HFFc6 (cell line): ENCODE measurements at places on chromosomes 4 and X. TPM values are rescaled to one million over a fixed set of nuclear protein-coding genes. Genes with fewer than 3 reads are reported as not detected.

GRCh38 chrX:153102418-153102817 lies 30.2 kb downstream of the PNMA6A start:
- no peak for DNase-seq
- no peak overlapping the region for H3K4me3 ChIP-seq
- H3K27ac ChIP-seq: no peak overlapping the region
- peaks cover 3% of the 10 kb centered on the region; the same call in 1 of the 2 replicates for H3K27me3 ChIP-seq
- no peaks in the 10 kb centered on the region for H3K4me1 ChIP-seq

DNA sequence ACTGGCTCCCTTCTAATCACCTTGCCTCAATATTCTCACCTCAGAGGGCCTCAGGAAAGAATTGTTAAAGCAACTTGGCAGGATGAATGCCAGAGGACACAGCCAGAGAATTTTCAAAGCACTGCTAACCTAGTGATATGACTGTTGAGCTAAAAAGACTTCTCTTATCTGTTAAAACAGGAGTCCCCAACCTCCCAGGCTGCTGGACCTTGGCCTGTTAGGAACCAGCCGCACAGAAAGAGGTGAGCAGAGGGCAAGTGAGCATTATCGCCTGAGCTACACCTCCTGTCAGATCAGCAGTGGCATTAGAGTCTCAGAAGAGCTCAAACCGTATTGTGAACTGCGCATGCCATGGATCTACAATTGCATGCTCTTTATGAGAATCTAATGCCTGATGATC lies 1.7 kb upstream of the KCNE5 start:
- DNase-seq: no peak
- no peak overlapping the region for H3K4me3 ChIP-seq
- H3K36me3 ChIP-seq: peaks cover 5% of the 10 kb centered on the region; the same call in 1 of the 2 replicates
- no peak overlapping the region for H3K27ac ChIP-seq

- H3K27ac ChIP-seq: no peak overlapping the region
- peaks cover 15% of the 10 kb centered on the region for H3K4me1 ChIP-seq
- no peak for DNase-seq
- H3K4me3 ChIP-seq: no peak overlapping the region
- H3K36me3 ChIP-seq: no peaks in the 10 kb centered on the region
These were observed 3.8 kb downstream of the PNMA3 start for GRCh38 chrX:153060095-153060445.

DNA sequence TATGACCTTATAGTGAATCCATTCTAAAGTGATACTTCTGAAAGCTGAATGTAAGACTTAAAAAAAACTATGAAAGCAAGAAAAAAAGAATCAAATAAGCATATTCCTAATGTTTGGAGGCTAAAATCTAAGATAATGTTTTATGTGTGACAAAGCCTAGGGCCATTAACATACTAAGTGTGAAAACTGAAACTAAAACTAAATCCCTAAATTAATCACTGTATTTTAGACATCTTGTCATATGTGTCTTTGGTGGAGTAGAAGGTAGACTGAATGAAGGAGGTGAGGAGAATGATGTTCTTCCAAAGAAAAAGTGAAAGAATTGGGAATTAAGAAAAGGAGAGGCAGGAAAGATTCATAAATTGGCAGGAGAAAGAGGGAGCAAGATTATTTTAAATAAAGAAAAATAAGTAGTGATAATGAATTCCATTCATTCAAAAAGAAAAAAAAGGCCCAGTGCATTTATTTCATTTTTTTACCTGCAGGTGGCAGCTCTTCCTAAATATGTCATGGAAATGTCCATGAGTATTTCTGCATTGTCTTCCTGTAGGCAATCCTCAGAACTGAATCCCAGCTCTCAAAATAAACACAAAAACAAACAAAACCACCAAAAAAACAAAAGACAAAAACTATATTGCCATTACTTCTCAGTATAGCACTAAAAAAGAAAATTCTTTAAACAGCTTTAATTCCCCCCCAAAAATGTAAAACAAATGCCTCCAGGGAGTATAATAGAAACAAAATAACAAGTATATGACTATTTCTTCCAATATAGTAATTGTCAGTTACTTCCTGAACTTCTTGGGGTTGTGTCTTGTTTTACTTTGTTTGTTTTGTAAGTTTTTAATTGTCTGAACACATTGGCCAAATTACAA lies 17.0 kb upstream of the AP1AR start:
- peak overlapping the region; percentile 68 for H3K4me3 ChIP-seq
- DNase-seq: peak; percentile 19
- H3K4me1 ChIP-seq: peaks cover 22% of the 10 kb centered on the region
- peak overlapping the region; percentile 42 for H3K27ac ChIP-seq
- H3K36me3 ChIP-seq: no peaks in the 10 kb centered on the region

DNA sequence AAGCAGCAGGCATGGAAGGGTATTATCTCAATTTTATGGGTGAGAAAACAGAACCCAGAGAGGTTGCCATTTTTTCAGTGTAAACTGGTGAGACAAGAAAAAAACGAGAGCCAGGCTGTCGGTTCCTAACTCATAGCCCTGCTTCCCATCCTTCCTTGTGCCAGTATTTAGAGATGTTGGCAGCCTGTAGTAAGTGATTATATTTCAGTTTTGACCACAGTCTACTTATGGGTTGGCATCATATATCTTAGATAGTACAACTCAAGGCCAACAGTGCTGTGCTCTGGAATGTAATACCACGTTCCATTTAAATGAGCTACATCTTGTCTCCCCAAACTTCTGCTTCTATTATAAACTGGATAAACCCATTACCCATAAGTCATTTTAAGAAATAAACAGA lies 40.8 kb downstream of the XK start:
- DNase-seq: no peak
- H3K36me3 ChIP-seq: no peaks in the 10 kb centered on the region
- H3K4me1 ChIP-seq: no peaks in the 10 kb centered on the region
- H3K4me3 ChIP-seq: no peak overlapping the region

The SSX4B gene
- not detected in 2 replicates for total RNA-seq
